ENCODE measurements at places on chromosomes 6 and 20. TPM values are rescaled to one million over a fixed set of nuclear protein-coding genes. Genes with fewer than 3 reads are reported as not detected.

Gene PRICKLE4
- 1.4 TPM for total RNA-seq

DNA sequence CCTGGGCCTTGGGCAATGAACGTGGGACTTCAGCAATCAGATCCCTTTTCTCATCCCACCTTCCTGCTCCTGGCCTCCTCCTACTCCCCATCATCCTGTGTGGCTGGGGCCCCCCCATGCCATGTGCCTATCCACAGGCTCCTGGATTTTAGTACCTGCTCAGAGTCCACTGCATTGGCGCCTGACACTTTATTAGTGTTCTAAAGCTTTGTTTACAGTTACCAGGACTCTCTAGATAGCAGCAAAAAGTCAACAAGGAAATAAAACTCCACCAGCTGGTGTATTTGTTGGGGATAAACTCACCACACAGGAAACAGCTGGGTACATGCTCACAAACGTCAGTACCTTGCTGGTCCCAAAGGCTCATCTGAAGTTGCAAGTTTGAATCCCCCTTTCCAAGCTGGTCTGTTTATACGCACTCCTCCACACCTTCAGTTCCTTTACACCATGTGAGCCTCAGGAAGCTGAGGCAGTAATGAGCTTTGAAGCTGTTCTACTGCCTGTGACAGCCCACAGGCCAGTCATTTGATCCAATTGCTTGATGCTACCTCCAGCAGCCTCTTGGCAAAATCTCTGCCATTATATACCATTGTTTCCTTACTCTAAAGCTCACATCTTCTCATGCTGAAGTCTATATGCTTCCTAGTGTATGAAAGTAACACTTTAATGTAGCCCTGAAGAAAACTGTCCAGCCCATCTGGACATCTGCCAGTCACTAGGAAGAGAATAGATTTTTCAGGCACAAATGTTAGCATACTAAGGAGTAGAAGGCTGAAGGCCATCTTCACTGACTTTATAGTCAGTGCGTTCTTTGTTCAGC, 76.6 kb downstream of the ANKEF1 start:
- DNase-seq, result no peak

DNA sequence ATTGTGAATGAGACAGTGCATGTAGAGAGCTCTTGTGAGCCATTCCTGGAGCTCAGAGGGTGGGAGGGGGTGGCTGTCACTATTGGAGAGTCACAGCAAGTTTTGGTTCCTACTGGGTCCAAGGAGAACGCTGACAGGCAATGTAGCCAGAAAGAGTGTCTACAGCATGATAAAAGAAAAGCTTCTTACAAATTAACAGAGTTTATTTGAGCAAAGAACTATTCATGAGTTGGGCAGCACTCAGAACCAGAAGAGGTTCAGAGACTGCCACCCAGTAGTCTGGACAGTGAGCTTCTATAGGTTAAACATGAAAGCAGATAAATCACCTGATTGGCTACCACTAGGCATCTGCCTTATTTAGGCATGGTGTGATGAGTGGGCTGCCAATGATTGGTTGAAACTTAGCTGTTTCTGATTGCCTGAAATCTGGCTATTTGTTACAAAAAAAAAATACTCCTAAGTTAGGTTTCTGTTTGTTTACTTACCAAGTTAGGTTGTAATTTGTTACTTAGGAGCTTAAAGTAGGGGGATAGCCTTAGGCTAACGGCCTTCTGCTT, 473.4 kb downstream of the PREX1 start:
- DNase-seq, result no peak

Gene HLA-G
- 0.19 TPM for total RNA-seq

Gene SASH1
- 99.4 TPM for total RNA-seq

DNA sequence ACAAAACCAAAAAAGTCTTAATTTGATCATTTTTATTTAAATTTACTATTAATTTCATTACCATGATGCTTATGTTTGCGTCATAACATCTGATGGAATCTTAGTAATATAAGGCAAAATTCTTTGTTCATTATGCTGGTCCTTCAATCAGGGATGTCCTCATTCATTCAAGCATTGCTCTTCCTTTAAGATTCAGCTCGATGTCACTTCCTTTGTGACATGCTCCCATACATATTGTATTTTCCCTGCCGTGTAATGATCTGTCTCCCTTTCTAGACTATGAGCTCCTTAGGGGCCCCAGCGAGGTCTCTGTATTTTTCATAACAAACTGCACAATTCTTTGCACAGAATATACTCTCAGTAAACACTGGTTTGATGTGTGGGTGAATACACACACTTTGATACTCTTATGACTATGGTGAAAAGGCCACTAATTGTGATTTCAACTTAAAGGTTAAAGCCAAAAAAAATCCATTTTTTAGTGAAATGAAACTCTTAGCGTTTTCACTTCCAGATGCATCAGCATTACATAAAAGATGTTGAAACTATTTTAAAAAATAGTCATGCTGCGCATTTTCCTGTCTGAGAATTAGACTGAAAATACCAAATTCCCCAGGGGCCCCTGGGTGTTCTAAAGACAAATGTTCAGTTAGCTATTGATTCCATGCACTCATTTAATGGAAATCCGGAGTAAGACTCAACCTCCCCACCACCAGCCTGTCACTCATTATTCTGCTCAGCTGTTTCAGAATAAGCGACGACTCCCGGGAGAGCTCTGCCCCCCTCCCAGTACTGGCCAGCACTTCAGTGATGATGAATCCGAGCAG, 169.7 kb downstream of the ATXN1 start:
- DNase-seq, result no peak

DNA sequence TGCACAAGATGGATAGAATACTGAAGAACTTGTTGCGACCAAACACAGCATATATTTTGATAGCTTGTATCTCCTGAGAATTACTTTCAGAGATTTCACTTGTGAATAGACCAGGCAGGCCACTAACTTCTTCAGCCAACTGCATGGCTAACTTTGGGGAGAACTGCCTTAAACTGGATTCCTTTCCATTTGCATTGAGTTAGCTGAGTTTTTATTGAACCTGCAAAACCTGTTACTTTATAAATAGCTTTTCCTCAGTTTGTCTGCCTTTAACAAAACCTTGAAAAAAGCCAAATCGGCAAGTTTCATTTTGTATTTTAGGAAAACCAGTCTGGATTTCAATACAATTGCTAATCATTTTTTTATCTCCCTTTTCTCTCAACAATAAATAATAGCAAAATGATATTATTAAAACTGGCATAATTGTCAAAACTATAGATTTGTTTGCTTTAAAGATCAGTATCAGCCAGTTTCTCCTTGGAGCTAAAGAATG, 72.6 kb upstream of the SCGN start:
- no peak for DNase-seq

DNA sequence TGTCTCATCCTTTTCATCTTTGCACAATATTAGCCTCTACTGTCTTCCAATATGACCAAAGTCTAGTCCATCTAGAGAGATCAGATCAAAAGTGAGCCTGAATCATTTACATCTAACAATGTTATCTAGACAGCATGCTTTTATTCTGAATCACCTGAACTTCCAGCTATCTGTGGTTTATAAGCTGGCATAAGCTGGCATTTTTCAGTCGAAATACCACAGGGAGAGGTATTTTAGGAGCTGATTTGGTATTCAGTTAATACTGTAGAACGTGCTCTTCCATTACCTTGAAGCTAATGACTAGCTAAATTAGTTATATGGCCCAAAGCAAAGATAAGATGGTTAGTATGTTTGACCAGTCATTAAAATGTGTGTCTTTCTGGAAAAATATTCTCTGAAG, 188.3 kb upstream of the AGPAT4 start:
- DNase-seq, result no peak

DNA sequence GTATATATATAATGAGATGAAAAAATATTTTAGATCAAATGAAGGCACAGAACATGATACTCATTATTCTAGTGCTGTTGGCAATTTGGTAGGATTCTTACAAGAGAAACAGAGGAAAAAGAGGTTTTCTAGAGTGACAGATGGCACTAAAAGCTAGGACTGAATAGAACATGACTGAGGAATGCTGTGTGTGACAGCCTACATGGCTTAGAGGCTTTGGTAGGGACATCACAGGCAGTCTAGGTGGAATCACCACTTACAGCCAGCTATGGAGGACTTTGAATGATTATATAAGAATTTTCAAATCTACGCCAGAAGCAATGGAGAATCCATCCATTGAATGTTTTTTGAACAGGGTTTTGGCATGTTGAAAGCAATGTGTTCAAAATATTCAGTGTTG, 52.8 kb downstream of the TPD52L1 start:
- no peak for DNase-seq

- no peak for DNase-seq
These were observed 7.2 kb upstream of the BPIFB6 start for GRCh38 chr20:33024243-33024560.

DNA sequence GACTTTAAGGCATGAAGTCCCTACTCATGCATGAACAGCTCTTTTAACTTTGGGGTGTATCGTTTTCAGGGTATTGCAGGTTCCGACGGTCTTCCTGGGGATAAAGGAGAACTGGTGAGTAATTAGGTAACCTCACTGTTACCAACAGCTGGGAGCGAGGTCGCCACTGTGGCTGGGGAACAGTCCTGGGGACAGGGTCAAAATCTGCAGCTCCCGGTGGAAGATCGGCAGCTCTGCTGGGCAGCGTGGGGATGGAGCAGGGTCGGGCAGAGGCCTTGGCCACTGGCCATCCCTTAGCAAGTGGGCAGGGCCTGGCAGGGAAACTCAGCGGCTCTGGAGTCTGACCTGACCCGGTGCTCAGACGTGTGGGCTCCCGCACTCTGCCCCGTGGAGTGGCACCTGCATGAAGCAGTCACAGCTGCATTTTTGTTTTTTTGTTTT, 16.1 kb downstream of the COL9A3 start:
- no peak for DNase-seq

GRCh38 chr20:21387528-21387927, 9.8 kb downstream of the NKX2-4 start:
- no peak for DNase-seq

Gene FNDC1
- 2.8 TPM for total RNA-seq

GRCh38 chr20:63007646-63008488, 1.1 kb upstream of the BHLHE23 start:
- DNase-seq, result no peak

Gene ZSCAN23
- 2.8 TPM for total RNA-seq

DNA sequence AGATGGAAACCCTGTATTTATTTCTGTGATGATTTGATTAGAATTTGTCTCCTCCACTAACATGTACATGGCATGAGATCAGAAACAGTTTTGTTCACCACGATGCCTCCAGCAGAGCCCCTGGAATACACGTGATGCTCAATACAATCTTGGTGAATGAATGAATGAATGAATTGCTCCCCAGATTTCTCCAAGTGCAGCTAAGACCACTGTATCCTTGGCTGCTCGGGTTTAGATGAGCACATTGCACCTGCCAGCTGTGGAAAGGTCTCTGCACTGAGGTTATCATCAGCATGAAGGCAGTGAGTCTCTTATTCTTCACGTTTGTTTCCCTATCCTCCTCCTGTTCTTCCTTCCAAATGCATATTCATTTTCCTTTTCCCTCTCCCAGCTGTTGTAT, 17.9 kb downstream of the CASS4 start:
- no peak for DNase-seq

- no peak for DNase-seq
These were observed 121.3 kb upstream of the PTPN1 start for GRCh38 chr20:50388733-50389437.

DNA sequence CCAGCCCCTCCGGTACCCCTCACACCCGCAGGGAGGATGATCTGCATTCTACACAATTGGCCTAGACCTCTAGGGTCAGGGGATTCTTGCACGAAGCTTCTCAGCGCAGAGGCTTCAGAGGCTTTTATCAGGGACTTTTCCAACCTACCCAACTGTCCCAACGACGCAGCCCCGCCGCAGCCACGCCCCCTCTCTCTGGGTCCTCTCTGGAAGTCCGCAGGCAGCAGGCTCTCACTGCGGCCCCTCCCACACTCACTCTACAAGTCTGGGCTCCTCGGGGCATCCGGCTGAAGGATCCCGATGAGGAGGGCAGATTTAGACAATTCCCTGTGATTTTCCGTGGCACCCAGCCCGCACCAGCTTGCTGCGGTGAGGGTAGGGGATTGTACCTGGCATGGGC, 227.7 kb upstream of the RNF24 start:
- no peak for DNase-seq

GRCh38 chr20:61953037-61954021, 112.4 kb downstream of the TAF4 start:
- peak; percentile 70 for DNase-seq

Gene MATN4
- 0.29 TPM for total RNA-seq

DNA sequence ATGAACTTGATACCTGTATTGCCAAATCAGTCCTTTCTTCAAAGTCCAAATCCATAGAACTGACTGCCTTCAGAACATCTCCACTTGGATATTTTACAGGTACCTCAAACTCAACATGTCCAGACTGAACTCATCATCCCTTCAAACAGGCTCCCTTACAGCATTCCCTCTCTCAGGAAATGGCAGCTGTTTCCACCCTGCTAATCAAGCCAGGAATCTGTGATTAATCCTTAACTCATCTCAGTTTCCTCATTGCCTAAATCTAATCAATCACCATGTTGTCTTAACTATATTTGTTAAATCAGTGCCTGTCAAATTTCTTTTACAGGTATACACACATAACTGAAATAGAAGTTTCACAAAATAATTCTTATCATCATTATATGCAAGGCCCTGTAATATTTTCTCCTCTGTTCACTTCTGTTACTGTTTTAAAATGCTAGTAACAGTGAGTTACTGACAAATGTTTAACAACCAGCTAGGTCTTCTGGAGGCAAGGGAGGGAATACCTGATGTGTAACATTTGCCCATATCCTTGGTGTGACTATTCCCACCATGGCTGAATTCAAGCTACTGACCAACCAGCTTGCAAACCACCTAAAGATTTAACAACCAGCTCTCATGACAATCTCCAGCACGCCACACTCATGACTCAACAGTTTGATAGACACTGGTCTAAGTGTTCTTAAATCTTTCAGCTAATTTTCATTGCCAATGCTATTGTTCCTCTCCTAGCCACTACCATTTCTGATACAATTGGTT, 124.9 kb downstream of the ADAT2 start:
- no peak for DNase-seq

DNA sequence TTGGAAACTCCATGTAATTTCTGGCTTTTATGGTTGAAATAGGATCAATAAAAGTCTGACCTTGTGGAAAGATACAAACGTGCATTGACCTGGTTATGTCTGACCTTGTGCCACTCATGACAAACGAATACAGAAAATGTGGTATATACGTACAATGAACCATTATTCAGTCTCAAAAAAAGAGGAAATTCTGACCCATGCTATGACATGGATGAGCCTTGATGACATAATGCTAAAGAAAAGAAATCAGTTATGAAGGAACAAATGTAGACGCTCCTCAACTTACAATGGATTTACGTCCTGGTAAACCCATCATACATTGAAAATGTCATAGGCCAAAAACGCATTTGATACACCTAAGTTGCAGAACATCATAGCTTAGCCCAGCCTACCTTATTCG, 309.7 kb upstream of the SULF2 start:
- no peak for DNase-seq

Gene PRSS35
- total RNA-seq, result 1.8 TPM

Gene FAXC
- total RNA-seq, result 12.9 TPM

GRCh38 chr20:8457978-8458377, 325.9 kb downstream of the PLCB1 start:
- DNase-seq, result no peak

DNA sequence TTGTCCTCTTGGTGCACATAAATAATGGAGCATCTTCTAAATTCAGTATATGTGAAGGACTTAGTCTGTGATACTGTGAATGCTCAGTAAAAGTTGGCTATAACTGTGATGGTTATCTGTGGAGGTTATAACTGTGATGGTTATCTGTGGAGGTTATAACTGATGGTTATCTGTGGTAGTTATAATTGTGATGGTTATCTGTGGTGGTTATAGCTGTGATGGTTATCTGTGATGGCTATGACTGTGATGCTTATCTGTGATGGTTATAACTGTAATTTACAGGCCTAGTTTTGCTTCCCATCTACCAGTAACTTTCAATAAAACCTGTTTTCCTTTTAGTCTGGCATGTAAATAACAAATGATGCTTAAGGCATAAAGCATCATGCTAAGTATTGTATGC, 16.5 kb downstream of the PTK7 start:
- DNase-seq, result no peak
